Substantia nigra (tissue), 51 donors: ENCODE measurements at places on chromosomes 16 and 17.

- DNase-seq: no peak
These were observed 33.7 kb upstream of the LITAF start for GRCh38 chr16:11620243-11621003.

DNA sequence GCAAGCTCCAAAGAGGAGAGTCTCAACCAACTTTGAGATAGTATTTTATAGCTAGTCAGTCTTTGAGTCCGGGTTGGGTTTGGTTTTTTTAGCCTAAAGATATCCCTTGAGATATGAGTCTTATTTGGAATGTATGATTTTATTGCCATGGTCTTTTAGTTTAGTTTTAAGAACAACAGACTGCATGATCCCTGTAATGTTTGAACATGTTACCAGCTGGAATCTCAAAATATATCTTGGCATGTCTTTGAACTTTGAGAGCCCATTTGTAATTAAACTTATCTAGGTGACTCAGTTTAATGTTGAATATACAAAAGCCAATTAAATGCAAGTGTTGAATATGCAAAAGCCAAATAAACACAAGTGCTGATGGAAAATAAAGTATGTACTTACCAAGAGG, 100.6 kb downstream of the TANGO6 start:
- no peak for DNase-seq

GRCh38 chr17:76097716-76098295, 5.8 kb downstream of the EXOC7 start:
- DNase-seq: no peak

DNA sequence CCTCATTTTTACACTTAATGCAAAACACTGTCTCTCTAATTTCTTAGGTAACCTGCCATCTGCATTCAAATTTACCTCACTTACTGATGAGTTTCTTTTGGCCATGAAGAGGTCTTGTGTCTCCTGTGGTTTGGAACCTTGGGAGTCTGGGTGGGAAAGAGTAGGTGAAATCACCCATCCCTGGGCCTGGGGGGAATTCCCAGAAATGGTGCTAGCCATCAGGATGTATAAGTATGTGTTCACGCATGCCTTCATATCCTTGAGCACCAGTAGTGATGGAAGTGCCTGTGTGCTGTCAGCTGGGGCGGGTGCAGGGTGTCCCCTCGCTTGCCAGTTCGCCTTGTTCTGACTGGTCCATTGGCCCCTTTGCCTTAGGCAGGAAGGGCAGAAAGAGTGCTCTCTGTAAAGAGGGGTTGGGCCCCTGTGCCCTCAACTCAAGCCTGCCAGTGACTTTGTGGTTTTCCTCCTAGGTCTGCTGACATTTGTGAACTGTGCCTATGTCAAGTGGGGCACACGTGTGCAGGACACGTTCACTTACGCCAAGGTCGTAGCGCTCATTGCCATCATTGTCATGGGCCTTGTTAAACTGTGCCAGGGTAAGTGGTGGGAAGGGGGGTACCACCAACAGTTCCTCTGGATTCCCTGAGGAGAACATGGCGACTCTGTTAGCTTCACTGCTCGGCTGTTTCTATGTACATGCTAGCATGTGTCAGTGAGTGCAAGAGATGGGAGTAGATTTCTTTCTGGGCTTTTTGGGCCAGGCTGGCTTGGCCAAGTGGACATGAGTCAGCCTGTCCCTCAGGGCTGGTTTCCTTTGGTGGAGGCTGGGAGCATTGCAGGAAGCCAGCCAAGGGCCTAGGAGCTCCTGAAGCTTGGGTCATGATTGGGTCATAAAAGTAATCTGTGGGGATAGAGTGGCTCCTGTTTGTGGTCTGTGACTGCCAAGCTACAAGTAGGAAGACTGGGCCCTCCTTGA, 23.2 kb downstream of the SLC7A6OS start:
- no peak for DNase-seq

DNA sequence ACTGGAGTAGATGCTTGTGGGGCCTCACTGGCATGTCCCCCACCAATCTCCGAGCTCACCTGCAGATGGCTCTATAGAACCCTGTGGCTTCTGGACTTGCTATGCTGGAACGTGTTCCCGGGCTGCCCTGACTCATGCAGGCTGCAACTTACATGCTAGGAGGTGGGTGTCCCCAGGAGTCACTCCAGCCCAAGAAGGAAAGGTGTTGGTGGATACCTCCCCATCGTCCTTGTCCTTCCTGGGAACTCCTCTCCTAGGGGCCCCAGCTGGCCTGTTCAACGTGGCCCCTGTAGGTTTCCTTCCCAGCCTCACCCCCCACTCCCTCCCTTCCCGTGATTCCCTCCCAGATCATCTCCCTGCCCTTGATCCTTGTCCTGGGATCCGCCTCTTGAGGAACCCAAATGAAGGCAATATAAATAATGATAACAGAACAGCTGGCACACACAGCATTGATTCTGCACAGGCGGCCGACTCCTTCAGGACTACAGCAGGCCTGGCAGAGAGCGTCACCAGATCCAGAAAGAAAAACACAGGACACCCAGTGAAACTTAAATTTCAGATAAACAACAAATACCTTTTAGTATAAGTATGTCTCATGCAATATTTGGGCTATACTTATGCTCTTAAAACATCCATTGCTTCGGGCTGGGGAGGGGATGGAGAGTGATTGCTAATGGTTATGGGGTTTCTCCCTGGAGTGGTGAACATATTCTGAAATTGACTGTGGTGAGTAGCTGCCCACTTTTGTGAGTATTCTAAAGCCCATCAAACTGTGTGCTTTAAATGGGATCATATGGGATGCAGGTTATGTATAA, 221.1 kb upstream of the GSE1 start:
- no peak for DNase-seq

GRCh38 chr17:12122075-12122474, 101.4 kb downstream of the MAP2K4 start:
- no peak for DNase-seq

- DNase-seq: no peak
These were observed 6.3 kb upstream of the KCNG4 start for GRCh38 chr16:84245956-84246678.

DNA sequence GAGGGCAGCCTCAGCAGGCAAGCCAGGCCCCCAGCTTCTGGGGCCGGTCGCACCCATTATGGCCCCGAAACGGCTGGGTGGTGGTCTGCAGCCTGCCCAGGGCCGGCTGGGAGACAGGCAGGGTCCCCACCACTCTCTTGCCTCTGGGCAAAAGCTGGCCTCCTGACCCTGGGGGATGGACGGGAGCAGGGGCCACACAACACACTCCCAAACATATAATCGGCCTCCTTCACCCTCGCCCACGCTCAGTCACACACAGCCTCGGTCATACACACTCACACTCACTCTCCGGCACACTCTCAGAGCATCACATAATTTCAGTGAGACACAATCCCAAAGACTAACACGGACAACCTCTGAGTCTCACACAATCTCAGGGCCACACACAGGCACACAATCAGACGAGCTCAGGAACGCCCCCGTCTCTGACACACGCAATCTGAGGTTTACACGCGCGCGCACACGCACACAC, 589 bp downstream of the PEMT start:
- no peak for DNase-seq

GRCh38 chr17:48997827-48998586, 822 bp downstream of the IGF2BP1 start:
- DNase-seq: no peak

DNA sequence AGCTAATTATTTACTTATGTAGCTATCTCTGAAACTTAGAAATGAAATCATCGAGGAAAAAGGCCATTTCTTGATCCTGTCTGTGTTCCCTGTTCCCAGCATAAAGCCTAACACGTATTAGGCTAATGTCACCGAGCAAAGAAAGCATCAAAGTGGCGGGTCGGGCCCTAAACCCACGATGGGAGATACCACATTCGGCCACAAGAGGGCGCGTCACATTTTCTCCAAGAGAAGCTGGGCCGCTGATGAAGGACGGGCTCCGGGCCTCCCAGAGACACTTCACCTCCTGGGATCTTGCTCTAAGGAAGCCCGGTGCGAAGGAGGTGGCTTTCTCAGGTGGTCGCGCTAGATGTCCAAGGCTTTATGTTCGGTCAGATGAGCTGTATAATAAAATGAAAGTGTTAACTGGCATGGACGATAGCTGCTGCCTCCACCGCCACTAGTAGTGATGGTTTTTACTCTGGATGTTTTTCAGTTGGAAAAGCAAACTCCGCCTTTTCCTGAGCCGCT, 853 bp upstream of the PDK2 start:
- peak; percentile 90 for DNase-seq

DNA sequence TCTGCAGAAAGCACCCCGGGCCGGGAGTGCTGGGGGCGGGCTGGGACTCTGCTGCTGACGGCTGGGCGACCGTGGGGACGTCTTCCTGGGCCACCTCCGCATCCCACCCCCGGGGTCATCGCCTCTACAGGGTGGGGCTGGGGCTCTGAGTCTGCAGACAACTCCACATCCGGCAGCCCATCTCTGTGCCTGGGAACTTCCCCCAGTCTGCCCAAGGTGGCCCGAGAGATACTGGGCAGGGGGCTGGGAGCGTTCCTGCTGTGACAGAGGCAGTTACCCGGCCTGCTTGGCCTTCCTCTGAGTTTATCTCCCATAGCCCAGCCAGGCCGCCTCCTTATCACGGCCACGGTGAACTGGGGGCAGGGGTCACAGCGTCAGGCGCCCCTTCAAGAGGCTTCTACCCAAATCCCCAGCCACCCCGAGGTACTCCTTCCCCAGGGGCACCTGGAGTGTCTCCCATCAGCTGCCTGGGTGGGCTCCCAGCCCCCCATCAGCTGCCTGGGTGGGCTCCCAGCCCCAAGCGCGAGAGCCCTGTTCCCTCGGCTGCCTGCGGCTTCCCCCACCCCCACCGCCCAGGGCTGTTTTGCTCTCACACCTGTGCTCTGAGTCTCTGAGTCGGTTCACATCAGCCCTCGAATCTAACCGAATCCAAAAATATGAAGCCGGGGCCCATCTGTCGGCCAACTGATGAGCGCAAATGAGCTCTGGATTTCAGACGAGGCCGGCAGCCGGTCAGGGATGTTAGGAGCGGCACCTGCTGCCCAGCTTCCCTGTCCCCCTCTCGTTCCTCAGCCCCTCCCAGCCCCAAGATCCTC, 15.6 kb upstream of the CBFA2T3 start:
- no peak for DNase-seq

GRCh38 chr17:79473876-79474440, 136.9 kb downstream of the RBFOX3 start:
- DNase-seq: no peak

DNA sequence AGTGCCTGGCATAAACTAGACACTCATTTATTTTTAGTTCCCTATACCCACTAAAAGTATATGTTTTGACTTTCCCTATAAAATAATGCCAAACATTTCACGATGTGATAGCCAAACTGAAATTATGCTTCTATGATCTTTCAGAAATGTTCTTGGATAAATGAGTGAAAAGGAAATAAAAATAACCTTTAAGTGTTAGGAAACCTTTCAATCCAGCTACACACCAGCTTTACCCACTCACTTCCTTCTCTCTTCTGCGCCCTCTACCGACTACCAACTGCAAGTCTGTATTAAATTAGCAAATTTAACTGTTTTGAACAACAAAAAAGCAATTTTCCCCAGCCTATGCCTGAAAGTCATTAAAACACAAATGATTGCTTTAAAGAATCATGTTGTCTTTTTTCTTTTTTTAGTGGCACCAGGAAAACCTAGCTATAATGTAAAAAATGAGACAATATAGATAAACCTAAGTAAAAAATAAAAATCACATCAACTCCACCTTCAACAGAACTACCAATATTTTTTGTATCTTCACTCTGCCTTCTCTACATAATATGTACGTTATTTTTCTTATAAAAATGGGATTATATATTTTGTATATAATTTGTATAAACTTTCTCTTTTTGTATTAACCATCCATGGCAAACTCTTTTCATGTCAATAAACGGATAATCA, 13.2 kb upstream of the TMEM100 start:
- DNase-seq: no peak

DNA sequence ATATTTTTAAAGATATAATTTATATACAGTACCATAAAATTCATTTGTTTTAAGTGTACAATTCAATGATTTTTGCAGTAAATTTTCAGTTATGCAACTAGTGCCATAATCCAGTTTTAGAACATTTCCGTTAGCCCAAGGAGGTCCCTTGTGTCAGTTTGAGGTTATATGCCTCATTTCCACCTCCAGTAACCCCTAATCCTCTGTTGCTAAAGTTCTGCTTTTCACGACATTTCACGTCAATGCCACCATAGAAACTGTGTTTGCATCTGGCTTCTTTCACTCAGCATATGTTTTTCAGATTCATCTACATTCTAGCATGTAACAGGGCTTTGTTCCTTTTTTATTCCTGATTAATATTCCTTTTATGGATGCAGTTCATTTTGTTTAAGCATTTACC, 42.4 kb upstream of the NUDT7 start:
- no peak for DNase-seq

DNA sequence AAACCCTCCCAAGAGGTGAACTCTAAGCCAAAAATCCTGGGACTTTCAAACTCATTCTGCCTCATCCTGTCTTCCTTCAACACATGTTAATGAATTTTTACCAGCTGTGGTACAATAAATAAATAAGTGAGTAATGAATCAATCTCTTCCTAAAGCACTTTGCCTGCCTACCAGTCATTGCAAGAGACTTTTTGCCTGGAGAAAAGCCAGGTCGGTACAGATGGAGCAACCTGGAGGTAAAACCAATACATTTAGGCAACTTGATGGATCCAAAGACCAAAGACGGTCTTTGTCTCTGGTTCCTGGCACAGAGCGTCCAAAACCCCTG, 324.2 kb downstream of the PMP22 start:
- DNase-seq: no peak

DNA sequence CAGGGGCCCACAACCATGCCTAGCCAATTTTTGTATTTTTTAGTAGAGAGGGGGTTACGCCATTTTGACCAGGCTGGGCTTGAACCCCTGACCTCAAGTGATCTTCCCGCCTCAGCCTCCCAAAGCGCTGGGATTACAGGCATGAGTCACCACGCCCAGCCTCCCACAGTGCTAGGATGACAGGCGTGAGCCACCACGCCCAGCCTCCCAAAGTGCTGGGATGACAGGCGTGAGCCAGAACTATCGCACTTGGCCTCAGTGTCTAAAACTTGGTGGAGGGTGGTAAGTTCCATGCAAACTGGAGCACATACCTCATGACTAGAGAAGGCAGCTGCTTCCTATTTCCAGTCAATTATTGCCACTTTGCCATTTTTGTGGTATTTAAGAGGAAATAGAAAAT, 7.1 kb downstream of the HSD17B2 start:
- no peak for DNase-seq

DNA sequence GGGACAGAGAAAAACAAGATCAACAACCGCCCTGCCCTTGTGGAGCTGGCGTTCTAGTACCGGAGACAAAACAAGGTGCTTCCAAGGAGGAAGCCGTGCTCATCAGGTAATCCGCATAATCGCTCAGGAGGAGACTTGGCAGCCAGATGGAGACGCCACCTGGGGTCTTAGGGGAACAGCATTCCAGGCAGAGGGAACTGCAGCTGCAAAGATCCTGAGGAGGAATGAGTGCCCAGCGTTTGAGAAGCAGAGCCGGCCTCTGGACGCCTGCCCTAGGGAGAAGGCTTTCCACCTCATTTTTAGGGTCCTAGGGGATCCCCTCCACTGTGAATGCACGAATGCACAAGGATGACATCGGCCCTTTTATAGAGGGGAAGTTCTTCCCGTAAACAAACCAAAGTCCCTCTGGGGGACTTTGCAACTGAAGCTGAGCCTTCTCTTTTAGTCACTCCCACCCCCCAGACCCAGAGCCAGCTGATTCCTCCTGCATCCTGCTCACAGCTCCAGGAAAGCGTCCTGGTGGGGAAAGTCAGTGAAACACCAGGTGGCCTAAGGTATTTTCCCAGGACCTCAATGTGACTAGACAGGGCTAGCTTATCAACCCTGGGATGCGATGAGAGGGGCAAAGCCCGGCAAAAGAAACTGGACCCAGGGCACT, 13.2 kb upstream of the MPRIP start:
- DNase-seq: no peak

- DNase-seq: no peak
These were observed 439.5 kb downstream of the CA10 start for GRCh38 chr17:51718983-51719382.
